ENCODE measurements at places on chromosomes 12 and 14. TPM values are rescaled to one million over a fixed set of nuclear protein-coding genes. Genes with fewer than 3 reads are reported as not detected.

The ZNF891 gene
- total RNA-seq: 4.8 TPM

The CLEC2B gene
- not detected for total RNA-seq

The OR6C4 gene
- total RNA-seq: not detected

The SDS gene
- total RNA-seq: 0.26 TPM

The AQP6 gene
- 0.86 TPM for total RNA-seq

The CCDC88C gene
- total RNA-seq: 33.2 TPM

The IL26 gene
- total RNA-seq: not detected

The IL23A gene
- total RNA-seq: 1.8 TPM

The SPTSSA gene
- 22.0 TPM for total RNA-seq

The OR6C1 gene
- total RNA-seq: not detected

The DDN gene
- 0.12 TPM for total RNA-seq

The PTGDR gene
- total RNA-seq: not detected

The NUAK1 gene
- 14.3 TPM for total RNA-seq

The PDZRN4 gene
- not detected for total RNA-seq

The SLC25A47 gene
- total RNA-seq: not detected

The NFKBIA gene
- total RNA-seq: 111 TPM

The FAM186B gene
- 0.29 TPM for total RNA-seq

The PPP1R36 gene
- 0.40 TPM for total RNA-seq

The FOXG1 gene
- total RNA-seq: not detected

The PYM1 gene
- total RNA-seq: 33.6 TPM

The DNAI7 gene
- 0.47 TPM for total RNA-seq

The DCAF5 gene
- 31.5 TPM for total RNA-seq

The KRT85 gene
- not detected for total RNA-seq

The PRH1 gene
- total RNA-seq: 12.4 TPM

The KRT71 gene
- not detected for total RNA-seq

The FGD4 gene
- total RNA-seq: 37.4 TPM

The AQP2 gene
- total RNA-seq: not detected

The KLHDC1 gene
- total RNA-seq: 0.99 TPM

The C3AR1 gene
- total RNA-seq: not detected

The DYNLL1 gene
- total RNA-seq: 419 TPM

The CFAP251 gene
- 3.8 TPM for total RNA-seq

The B4GALNT3 gene
- 19.3 TPM for total RNA-seq

The OASL gene
- 231 TPM for total RNA-seq

The RHEBL1 gene
- 2.0 TPM for total RNA-seq

The OTOGL gene
- 0.05 TPM for total RNA-seq

The KCNH3 gene
- 2.8 TPM for total RNA-seq

The SNRNP35 gene
- 26.9 TPM for total RNA-seq

The TAS2R9 gene
- total RNA-seq: not detected

The PARP2 gene
- 30.5 TPM for total RNA-seq

The KRT74 gene
- total RNA-seq: not detected

The TAS2R13 gene
- total RNA-seq: 2.5 TPM

The BDKRB1 gene
- not detected for total RNA-seq

The ABCC9 gene
- not detected for total RNA-seq

The STAC3 gene
- total RNA-seq: 5.0 TPM

The WSCD2 gene
- not detected for total RNA-seq

The SLC38A4 gene
- total RNA-seq: 1.5 TPM

The NR4A1 gene
- total RNA-seq: 18.0 TPM

The ARHGEF40 gene
- 16.8 TPM for total RNA-seq

The NFE2 gene
- 1.8 TPM for total RNA-seq

The HOXC6 gene
- total RNA-seq: 1.2 TPM

The ASPG gene
- not detected for total RNA-seq

Data from Calu3 (cell line).